ENCODE measurements at places on chromosomes 3 and 15.

DNA sequence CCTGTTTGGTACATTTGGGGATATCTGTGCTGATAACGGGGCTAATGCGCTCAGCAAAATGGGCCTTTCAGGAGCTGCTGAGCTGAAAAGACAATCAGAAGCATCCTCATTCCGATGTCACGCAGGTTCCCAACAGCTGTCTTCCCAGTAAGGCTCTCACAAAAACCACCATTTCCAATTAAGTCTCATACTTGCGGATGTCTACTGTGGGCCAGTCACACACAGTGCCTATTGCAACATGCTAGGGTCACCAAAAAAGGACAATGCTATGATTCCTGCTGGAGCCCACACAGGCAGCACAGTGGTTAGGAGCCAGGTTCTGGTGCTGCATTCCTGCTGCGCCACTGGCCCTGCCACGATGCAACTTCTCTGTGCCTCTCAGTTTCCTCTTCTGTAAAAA, 16.4 kb upstream of the LDHAL6B start:
- DNase-seq, result no peak

GRCh38 chr3:36409862-36410261, 29.6 kb downstream of the STAC start:
- no peak for DNase-seq

DNA sequence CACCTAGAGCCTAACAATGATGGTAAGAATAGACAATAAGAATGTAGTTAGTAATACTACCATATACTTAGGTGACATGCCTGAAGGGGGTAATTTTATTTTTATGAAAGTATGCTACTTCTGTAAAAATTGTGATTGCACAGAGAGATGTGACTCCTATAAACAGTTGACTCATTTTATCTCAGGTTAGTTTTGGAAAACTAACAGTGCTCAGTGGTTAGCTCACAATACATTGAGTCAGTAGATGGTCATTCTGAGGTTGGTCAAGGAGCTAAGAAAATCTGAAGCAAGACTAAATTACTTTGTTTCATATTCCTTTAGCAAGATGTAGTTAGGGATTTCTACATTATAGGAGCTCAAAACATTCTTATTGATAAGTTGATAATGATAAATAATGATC, 271.0 kb downstream of the EDEM1 start:
- no peak for DNase-seq

DNA sequence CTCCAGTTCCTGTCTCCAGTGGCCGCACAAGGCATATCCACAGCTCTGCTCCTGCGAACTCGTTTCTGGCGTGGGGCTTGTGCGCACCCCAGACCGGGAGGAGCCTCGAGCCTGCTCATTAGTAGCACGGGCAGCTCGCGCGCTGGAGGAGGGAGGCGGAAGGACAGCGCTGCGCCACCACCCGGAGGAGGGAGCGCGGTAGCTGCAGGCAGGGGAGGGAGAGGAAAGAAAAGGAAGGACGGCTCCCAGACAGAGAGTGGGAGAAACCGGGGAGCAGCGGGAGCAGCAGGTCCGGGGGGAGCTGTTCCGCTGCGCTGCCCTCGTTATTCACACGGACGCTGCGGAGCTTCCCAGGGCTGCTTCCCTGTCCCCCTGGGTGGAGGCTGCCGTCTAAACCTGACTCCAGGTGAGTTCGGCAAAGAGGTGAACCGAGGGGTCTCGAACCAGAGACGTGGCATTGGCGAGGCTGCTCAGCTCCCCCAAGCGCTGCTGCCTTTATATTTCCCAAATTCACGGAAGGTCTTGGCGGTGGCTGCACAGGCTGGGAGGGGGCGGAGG, 121.3 kb upstream of the ZNF717 start:
- peak; percentile 1 for DNase-seq

DNA sequence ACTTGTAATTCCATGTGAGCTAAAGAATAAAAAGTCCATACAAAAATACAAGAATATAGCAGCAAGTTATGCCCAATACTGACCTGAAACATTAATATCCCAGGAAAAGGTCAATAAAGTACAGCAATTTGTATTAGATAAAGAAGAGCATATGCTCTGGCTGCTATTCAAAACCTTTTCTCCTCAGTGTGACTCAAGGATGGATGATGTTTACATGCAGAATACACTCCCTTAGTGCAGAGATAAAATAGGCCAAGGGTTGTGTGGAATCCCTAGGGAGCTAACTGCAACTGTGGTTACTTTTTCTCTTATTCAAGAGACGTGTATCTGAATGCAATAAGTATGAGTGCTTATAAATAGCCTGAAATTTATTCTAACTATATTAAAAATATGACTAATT, 78.7 kb downstream of the SLC9A9 start:
- no peak for DNase-seq
